Activated CD8-positive, alpha-beta T cell treated with anti-CD3 and anti-CD28 coated beads for 36 hours (primary cell): ENCODE measurements at places on chromosomes 11 and 22.

GRCh38 chr22:41383085-41383484 lies 1.3 kb downstream of the TEF start:
- DNase-seq = no peak

- no peak for DNase-seq
Measured at GRCh38 chr22:39527481-39527961, 5.0 kb downstream of the RPS19BP1 start.

DNA sequence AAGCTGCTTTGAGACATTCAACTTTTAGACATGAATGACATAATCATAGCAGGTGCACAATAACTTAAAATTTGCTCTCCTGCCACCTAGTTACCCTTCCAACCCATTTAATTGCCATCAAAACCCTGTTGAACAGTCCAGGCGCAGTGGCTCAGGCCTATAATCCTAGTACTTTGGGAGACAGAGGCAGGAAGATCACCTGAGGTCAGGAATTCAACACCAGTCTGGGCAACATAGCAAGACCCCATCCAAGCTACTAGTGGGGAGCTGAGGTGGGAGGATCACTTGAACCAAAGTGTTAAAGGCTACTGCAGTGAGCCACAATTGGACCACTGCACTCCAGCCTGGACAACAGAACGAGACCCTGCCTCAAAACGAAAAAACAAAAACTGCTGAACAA lies 4.0 kb upstream of the PHF21A start:
- no peak for DNase-seq

- DNase-seq = no peak
Measured at GRCh38 chr11:105840391-105840790, 181.6 kb downstream of the MSANTD4 start.

GRCh38 chr11:121376130-121376529 lies 76.0 kb upstream of the SORL1 start:
- DNase-seq = no peak

- no peak for DNase-seq
Measured at GRCh38 chr11:65585396-65586246, 9.8 kb downstream of the EHBP1L1 start.

GRCh38 chr11:106879832-106880546 lies 138.3 kb downstream of the GUCY1A2 start:
- no peak for DNase-seq
